Left ventricle myocardium superior (tissue), 1 donor: ENCODE measurements at places on chromosomes 5 and 9.

DNA sequence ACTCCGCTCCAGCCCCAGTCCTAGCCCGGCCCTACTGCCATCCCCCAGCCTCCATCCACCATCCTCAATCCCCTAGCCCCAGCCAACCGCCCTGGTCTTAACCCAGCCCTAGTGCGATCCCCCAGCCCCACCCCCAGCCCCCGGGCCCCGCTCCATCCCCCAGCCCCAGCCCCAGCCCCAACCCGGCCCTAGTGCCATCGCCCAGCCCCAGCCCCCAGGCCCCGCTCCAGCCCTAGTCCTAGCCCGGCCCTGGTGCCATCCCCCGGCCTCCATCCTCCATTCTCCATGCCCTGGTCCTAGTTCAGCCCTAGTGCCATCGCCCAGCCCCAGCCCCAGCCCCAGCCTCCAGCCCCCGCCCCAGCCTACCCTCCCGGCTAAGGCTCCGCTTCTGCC, 398 bp downstream of the TOR1A start:
- no peak for DNase-seq

DNA sequence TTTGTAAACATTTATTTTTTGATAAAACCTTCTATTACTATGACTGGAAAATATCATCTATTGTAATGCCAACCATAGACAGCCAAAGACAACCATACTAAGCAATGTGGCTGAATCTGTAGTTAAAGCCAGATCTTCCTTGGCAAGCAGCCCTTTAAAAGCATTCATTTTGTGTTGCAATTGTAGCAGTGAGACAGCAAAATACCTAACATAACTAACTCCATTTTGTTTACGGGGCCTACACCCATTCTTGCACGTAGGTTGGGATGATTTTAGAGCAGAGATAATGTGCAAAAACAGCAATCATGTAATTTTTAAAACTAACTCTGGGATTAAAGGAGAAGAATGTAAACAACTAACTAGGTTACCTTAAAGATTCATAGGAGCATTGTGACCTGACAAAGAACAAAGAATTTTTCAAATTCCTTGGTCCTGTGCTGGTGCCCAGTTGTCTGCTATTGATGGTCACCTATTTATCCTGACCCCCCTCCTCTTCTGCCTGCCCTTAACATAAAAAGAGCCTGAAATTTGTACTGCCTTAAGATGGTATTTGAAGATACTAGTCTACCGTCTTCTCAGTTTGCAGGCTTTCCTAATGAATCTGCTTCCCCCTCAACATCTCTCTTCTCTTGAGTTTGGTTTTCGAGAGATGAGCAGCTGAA, 10.6 kb downstream of the IFNA1 start:
- DNase-seq = no peak

DNA sequence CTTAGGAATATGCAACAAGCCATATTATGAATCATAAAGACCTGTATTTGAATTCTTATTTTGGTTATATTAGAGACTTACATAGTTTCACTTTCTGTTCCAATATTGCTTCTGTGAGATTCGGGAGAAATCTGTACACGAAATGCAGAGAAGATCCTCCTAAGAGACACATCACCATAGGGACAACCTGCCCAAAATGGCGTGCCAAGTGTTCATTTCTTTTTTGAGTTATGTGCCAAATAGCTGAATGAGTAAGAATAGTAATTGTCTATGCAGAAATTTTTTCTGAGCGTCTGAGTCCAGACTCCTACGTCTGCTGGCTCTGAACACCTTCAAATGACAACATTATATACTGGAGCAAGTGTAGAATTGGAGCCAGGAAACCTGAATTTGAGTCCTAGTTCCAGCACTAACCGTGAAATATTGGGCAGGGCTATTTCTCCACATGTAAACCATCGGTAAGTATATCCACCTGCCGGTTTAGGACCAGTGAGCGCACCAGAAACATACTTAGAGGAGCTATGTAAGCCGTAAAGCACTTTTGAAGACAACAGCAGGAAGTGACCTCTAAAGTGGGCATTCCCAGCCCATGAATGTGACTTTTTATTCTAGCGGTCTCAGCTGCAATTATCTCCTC, 163.9 kb upstream of the DMRT1 start:
- no peak for DNase-seq

DNA sequence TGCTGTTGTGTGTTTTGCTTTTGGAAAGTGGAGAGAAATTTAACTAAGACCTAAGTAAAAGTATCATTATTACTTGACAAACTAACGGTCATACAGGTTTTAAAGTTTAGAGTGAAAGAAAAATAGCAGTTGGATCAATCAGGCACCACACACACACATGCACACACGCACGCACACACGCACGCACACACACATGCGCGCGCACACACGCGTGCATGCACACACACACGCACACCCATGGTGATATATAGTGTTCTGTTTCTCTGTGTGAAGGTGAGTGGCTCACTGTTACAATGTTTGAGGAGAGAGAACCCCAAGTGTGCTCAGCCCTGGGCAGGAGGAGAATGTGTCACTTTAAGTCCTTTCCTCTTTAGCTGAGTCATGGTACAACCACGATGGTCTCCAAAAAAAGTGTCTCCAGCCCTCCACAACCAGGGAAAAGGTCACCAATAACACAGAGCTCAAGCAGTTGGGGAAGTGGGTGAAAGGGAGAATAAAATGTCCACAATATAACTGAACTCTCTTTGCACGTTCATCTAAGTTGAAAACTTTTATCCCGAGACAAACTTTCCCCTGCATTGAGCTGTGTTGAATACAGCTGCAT, 3.2 kb downstream of the ZNF366 start:
- DNase-seq = no peak

GRCh38 chr9:18891946-18892670, 140.9 kb downstream of the SAXO1 start:
- DNase-seq = no peak

DNA sequence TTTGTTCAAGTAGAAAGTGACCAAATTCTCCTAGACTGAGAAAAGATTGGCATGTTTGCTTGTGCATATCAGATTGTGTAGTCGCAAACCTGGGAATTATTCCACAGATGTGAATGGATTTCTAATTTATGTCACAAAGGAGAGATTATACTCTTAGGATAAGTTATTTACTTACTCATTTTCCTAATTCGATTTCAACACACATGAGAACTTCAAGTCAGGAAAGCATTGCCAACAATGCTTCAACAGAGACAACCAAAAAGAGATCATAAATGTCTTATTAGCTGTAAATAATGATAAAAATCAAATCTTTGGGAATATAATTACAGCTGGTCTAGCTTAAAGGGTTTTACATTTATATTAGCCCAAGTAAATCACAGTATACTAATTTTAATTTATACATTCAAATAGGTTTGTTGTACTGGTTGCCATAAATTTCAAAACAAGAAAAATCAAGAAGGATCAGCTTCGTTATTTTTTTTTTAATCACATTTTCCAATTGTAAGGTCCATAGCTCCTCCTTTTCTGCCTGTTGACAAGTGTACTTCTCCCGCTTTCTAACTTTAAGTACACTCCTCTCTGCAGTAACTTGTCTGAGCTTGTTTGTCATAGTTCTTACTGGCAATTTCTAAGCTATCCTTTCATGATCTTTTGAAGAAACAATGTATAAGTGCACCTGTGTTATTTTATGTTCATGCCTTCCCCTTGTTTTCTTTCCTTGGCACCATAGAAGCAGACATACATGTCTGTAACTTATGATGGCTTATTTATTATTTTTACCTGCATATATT, 246.6 kb downstream of the DEPDC1B start:
- no peak for DNase-seq

- no peak for DNase-seq
Measured at GRCh38 chr9:137237759-137238726, 3.0 kb upstream of the TUBB4B start.

DNA sequence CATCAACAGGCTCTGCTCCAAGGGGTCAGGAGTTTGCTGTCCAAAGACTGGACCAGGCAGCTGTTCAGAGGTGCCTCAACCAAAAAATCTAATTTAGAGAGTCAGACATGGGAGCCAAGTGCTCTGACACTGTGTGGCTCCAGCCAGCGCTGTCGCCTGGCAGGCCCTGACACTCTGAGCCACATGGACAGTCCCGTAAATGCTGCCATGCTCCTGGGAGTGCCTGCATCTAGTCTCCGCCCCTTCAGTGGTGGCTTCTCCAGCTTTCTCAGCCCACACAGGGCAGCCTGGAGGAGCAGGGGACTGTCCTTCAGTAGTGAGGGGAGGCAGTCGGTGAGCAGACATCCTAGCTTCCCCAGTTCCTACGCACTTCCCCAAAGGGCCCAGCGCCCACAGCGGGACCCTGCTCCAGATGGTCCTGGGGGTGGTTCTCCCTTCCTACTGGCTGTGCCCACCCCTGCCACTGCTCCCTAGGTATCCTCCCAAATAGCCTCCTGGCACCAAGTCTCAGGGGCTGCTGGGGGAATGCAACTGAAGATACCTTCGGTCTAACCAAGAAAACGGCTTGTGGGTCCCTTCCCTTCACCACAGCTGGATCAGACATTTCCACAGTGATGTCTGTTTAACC, 72.3 kb downstream of the SHC3 start:
- no peak for DNase-seq

DNA sequence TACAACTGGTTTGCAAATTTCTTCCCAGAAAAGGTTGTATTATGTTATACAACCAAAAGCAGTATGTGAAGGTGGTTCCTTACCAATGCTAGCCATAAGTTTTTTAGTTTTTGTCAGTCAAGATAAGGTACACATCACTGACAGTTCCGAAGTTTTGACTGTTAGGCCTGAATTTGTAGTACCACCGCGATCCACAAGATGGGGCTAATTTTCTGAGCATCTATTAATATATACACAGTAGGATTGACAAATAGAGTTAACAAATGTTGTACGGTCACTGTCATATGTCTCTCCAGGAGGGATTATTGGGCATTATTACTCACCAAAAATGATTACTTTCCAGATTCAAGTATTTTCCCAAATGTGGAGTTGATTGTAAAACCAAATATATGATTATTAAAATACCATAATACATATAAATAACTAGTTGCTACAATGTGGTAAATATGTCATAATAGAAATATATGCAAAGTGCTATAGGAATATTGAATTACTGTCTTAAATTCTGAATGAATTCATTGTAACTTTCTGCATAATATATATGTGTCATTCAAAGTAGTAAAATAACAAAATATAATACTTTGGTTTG, 28.4 kb upstream of the LRRC19 start:
- DNase-seq = no peak

DNA sequence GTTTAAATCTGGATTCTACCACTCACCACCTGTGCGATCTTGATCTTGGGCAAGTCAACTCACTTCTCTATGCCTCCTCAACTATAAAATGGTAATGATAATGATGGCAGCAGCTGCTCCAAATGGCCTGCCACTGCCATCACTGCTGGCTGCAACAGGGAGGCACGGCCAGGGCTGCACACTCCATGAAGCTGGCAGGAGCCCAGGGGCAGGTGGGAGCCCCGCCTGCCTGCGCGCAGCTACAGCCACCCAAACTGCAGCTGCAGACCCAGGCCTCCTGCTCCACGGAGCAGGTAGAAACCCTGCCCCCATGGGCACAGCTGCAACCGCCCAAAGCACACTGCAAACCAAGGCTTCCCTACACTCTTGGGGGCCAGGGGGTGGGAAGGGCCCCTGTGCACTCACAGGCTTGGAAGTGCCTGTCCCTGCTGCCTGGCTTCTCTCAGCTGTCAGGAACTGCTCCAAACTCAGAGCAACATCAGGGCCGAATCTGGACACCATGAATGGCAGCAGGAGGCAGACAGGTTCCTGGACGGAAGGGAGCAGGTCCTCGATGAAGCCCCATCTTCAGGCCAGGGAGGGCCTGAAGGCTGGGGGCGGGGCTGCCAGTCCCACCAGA, 57.6 kb downstream of the PRELID2 start:
- no peak for DNase-seq

DNA sequence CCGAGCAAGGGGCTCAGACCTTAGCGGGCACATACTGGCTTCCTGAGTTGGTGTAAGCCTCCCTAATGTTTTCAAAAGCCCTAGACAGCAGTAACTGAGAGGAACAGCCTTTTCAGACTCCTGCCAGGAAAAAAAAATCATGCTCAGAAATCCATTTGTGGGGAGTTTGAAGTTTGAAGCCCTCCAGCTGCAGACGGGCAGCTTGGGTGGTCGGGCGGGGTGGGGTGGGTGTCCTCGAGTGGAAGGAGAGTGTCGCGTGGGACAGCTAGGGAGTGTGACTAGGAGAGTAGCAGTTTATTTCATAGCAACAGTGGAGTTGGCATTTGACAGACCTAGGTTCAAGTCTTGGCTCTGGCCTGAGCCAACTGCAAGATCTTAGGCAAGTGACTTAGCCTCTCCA, 90.7 kb upstream of the PITX1 start:
- no peak for DNase-seq

- no peak for DNase-seq
Measured at GRCh38 chr9:114112325-114112724, 13.2 kb upstream of the KIF12 start.

GRCh38 chr9:96874947-96875460, 20.7 kb upstream of the ZNF782 start:
- no peak for DNase-seq

GRCh38 chr5:87339986-87340385, 72.3 kb downstream of the RASA1 start:
- DNase-seq = no peak

DNA sequence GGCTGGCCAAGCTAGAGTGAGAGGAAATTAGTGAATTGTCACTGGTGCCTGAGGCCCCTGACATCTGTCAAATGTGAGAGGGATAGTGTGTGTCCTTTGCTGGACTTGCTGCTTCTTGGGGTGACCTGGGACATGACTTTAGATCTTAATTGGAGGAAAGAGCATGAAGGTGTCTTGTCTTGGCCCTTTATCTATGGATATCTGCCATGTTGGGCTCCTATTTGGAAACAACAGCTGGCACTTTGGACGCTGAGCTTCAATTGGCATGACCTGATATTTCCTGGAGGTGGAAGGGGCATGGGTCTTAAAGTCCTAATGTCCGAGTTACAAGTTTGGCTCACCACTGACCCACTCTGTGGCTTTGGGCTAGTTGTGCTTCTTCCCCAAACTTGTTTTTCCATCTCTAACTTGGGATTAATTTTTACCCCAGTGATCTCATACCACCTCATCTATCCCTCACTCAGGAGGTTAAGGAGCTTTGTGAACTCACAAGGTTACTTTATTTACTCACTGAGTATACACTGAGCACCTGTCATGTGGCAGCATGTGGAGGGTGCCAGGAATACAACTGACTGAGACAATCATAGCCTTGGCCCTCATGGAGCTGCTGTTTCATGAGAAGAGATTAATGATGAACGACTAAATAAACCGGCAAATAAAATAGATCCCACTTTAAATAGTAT, 30.1 kb upstream of the CXCL14 start:
- no peak for DNase-seq

DNA sequence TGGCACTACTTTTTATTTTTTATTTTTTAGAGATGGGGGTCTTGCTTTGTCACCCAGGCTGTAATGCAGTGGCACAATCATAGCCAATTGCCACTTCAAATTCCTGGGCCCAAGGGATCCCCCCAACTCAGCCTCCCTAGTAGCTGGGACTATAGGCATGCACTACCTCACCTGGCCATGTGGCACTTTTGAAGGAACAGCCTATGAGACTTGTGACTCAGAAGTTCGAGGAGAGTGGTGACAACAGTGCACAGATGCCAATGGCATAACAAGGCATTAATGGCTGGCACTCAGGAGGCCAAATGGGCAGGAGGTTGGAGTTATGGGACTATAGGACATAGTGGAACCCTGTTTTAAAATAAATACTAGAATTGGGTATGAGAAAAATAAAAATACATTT, 33.7 kb downstream of the ANKRD31 start:
- no peak for DNase-seq

- DNase-seq = no peak
Measured at GRCh38 chr9:83056174-83056573, 6.8 kb downstream of the RASEF start.
